ENCODE measurements at places on chromosomes 1 and 21.

DNA sequence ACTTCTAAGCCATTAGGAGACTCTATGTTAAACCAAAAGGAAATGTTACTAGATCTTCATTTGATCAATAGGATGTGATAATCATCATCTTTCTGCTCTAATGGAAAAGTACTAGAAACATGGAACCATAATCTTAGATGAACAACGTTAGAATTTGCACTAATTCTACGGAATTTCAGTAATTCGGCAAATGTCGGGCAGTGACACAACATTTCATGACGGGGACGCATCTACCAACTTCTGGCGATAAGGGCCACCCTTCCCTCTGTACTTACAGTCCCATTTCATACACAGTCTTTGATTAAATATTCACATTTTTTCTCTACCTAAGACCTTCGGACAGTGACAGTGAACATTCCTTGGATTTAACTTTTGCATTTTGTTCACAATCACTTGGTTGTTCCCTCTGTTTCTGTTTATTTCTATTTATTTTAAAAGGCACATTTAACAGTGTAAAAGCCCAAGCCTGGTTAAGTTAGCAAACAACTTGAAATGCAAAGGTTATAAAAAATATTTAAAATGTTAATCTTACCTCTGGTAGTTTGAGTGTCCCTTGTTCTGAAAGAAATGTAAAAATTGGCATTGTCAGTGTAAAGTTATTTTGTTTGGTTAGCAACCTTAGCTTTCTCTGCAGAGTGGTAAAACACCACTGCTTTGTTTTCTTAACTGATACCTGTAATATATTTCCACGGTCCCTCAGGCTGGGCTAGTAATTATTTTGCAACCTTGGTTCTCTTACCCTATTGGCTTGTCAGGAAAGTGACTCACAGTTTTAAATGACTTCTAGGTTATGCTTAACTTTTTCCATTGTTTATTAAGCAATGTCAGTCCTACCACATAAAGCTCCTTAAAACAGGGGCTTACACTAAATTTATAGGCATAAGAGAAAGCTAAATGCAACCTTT, 276.9 kb downstream of the VAV3 start:
- no peak for DNase-seq

- no peak for DNase-seq
Observed at GRCh38 chr21:15058854-15059263, 5.9 kb downstream of the NRIP1 start.

GRCh38 chr1:160844447-160845232, 18.0 kb downstream of the CD244 start:
- DNase-seq: no peak

DNA sequence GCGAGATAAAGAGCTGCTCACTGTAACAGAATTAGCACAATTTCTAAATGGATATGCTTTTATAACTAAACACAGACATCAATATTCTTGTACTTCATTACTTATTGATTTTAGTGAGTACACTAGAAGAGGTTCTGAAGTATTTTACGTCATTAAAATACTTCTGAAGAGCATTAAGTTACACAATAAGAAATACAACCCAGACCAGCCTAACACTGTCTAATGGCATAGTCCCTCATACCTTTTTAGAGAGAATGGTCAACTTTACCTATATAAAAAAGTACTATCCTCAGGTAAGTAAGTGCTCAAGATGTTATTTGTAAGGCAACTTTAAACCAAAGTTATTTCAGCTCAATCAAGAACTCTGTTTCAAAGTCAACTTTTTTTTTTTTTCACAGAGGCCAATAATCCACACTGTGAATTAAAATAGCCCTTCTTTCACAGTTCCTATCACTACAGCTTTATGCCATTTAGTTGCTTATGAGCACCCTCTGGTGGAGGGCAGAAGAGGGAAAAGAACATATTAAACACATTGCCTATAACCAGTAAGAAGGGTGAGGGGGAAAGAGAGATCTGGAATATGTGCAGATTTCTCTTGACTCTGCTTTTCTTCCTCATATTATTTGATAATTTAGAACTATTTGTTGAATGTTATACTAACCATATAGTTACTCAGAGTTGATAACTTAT, 182.1 kb upstream of the DMRTA2 start:
- DNase-seq: no peak

DNA sequence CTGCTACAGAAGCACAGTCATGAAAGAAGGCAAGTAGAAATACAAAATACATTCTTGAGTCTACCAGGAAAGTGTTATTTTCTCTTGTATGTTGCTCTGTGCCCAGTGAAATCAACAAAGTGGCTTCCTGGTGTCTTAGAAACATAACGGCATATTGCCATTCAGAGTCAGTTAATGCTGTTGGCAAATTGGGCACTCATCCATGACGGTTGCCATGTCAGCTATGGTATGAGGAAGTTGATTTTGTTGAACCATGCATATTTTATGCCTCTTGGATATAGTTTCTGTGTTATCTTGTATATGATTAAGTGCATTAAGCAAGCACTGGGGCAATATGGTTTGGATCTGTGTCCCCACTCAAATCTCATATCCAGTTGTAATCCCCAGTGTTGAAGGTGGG, 153.1 kb upstream of the CXADR start:
- no peak for DNase-seq

GRCh38 chr1:198102454-198102827, 54.4 kb upstream of the NEK7 start:
- DNase-seq: no peak

All from left ventricle myocardium inferior (tissue), 1 donor.